ENCODE measurements at places on chromosomes 2 and 18.

DNA sequence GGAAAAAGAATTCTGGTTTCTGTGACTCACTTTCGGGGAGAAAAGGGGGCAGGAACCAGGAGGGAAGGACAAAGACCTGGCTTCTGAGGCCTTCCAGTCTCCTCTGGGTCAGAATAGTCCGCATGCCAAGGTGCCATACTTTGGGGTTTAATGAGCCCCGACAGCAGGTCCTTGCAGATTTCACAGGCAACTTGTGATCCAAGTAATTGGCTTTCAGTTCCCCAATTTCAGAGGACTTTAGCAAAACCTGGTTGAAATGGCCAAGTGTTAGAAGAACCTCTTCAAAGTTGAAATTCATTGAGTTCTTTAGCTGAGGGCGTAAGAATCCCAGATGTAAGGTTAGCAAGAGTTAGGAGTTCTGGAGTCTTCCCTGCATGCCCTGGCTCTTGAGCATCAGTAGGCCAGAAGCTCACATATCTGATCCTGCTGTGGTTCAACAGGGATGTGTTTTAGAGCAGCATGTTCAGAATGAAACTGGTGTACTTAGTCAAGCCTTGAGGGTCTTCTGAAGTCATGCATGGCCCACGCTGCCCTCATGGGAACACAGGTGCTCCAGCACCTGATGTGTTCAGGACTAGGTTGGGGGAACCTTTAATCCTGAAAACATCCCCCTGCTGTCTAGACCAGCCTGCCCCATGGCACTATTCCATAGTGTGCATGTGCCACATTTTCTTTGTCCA lies 143.0 kb downstream of the NUP35 start:
- no peak for DNase-seq

DNA sequence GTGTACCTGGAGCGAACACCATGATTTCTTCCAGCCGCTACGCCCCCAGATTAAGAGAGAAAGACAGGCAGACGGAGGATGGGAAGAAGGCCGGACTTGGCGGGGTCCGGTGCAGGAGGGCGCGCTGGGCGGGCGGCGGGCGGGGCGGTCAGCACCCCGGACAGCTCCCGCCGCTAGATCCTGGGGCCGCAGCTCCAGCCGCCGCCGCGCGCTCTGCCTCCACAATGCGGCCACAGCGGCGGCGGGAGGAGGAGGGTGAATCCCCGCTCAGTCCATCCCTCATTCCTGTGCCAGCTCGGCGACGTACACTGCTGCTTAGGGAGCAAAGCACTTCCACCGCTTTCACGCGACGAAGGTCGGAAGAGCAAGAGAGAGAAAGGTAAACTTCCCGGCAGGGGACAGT lies at the start of gene AKAIN1:
TSS of gene AKAIN1 (minus strand) at position 226 of the 403 bp plus-strand sequence. CDS start at position 22, 204 bp downstream.
- no peak for DNase-seq

DNA sequence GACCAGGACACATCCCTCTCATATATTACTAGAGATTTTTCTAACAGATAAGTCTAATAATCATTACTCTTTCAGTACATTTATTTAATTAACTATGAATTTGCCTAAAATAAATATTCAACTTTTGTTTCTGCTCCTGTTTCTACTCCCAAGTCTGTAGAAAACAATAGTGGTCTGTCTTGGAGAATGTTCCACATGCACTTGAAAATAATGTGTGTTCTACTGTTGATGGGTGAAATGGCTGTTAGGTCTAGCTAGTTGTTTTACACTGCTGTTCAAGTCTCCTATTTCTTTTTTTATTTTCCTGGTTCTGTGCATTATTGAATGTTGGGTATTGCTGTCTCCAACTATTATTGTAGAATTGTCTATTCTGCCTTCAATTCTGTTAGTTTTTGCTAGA lies 47.2 kb downstream of the SPOPL start:
- DNase-seq: no peak

DNA sequence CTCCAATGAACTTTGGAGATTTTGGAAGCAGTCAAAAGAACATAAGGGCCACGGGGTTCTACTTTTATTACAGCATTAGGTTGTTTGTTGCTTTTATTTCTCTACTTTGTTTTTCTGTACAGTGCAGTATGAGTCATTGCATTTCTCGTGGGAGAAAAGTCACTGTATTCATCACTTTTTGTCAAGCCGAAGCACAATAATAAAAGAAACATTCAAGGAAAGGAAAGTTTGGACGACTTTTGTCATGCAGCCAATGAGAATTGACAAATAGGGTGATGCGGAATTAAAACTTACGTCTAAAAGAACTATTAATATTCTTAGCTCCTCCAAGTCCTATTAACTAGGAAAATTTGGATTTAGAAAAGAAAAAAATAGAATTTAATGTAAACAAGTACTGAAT lies 209.9 kb downstream of the TMEM182 start:
- DNase-seq: no peak

GRCh38 chr2:120439637-120440384 lies 93.9 kb downstream of the INHBB start:
- DNase-seq: no peak

DNA sequence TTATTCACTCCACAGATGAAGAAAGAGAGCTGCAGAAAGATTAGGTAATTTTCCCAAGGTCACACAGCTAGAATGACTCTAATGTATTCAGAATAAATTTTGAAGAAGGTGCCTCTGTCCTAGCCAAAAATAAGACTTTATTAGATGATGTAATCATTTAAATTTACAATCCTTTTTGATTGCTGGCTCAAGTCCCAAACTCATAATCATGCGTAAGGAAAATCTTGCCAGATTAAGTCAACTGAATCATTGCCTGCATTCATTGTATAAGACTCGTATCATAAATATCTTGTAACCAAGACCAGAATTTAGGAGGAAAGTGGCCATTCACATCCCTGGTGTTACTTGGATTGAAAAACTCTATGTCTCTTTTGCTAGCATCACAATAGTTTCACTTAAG lies 53.1 kb upstream of the STK39 start:
- no peak for DNase-seq

DNA sequence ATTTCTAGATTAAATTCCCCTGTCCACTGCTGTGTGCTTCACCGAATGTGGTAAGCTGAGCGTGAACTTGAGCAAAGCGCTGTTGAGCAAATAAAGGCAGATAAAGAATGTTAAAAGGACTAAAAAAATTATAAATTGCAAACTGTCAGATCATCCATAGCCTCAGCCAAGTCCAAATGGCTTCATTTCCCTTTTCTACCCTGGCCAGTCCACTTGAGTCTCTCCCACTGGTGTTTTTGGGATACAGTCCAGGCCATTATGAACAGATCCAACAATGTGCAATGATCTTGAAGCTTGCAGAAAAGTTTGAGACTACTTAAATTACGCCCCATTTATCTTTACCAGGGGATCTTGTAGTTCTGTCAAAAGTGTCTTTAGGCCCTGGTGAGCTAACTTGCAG lies 254.6 kb upstream of the PIK3C3 start:
- DNase-seq: no peak

DNA sequence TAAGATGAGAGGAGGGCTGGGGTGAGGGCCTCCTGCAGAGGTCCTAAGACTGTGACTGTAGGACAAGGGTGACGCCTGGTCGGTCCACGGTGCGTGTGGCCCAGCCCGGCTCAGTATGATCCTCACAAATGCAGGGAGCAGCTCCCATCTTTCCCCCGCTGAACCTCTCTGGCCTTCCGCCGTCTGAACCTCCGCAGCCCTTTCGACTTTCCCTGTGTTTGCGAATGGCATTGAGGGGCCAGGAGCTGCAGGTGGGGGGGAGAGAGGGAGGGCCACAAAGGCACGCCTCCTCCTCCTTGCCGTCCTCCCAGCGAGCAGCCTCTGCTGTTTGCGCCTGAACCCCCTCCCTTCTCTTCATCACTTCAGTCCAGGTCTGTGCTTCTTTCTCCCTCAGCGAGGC lies 68.6 kb upstream of the PXDN start:
- DNase-seq: no peak

DNA sequence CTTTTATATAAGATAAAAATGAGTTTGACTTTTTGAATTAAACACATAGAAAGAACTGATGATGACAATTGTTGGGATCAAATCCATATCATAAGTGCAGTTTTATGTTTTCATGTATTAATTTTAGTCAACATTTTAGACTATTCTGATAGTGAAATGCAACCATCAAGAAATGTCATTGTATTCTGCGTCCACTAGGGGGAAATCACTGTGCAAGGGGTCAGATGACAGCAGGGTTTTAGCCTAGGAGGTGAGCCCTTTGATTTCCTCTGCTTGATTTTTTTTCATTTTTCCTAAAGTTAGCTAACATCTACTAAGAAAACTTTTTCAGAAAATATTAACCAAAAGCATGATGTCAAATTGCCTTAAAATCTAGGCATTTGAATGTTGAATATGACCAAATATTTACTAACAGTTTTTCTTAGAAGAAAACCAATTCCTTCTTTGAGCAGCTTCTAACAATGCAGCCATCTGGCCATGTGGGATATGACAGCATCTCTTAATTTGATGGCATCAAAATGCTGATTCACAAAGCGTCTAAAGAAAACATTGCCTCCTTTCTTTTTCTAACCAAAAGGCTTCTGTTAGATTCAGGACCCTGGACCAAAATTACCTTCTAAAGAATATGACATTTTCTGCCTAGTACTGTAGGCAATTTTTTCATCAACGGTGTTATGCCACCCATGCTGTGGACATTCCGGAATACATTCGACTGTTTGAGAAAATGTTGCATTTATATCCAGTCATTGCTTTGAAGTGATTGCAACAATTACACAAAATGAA lies 141.5 kb downstream of the SPHKAP start:
- no peak for DNase-seq

DNA sequence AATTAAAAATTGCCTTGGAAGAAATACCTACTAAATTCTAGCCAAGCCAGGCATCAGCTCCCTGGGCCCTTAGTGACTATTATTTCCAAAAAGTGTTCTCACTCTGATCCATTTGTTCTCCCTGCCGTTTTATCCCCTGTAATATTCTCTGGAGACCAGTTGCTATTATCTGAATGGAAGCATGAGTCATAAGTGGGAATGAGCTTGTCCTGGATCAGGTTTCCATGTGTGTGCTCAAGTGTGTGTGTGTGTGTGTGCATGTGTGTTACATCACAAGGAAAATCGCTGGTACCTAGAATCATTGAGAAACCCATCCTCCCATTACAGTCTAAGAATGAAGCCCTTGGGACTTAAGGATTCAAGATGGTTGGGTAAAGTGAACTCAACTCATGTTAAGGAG lies 130.3 kb upstream of the CXCR4 start:
- DNase-seq: no peak

GRCh38 chr2:29130295-29130694 lies 15.1 kb downstream of the CLIP4 start:
- DNase-seq: no peak

DNA sequence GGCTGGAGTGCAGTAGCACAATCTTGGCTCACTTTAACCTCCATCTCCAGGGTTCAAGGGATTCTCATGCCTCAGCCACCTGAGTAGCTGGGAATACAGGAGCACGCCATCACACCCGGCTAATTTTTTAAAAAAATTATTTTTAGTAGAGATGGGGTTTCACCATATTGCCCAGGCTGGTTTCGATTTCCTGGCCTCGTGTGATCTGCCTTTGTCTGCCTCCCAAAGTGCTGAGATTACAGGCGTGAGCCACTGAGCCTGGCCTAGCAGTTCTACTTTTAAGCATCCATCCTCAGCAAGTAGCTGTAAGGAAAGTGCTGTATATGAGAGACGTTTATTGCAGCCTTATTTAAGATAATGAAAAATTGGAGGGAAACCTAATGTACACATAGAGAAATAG lies 79.7 kb downstream of the ZDBF2 start:
- DNase-seq: no peak

DNA sequence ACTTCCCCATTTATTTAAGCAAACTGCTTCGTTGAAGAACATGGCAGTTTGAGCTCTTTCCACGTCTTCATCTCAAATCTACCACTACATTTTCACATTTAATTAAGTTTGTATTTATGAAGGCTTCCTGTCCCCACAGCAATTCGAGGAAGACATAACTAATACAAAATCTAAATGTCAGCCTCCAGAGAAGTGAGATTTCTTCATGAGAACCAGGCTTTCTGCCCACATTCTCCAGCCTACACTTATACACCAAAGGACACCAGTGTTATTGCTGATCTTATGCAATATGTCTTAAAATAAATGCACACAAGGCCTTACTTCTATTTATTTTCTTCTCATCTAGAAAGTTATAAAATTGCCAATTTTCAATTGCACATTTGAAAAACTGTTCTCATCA lies 1209.3 kb upstream of the FAM98A start:
- DNase-seq: no peak

- DNase-seq: no peak
These were observed 367.4 kb upstream of the GULP1 start for GRCh38 chr2:187924293-187924692.

DNA sequence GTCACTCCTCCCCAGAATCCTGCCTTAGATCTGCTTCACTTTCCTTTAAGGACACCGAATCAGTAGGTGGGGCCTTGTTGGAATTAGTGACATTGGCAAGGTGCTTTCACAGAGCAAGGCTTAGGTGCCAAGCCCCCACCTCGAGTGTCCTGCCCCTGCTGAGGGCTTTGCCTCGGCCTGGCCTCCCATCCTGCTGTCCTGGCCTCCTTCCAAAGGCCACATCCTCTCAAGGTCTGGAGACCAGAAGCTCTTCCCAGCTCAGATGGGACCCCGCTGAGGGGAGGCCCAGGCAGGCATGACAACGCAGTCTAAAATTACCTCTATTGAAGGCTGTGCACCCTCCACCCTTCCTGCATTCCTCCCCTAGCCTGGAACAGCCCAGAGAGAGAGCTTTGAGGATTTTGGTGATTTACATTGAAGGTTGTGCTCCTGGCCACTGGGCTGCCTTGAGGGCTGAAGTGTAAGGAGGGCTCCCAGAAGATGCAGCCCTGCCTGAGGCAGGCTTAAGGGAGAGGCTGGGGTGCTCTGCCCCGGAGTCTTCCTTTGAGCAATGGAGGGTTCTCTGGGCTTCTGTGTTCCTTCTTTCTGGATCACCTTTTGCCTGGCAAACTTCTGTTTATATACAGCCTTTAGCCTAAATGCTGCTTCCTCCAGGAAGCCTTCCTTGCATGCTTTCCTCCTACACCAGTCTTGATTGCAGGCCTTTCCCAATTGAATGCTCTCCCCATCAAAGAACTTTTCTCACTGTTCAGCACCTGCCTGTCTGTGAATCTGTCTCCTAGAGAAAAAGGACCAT lies 154.4 kb downstream of the DDX1 start:
- no peak for DNase-seq

DNA sequence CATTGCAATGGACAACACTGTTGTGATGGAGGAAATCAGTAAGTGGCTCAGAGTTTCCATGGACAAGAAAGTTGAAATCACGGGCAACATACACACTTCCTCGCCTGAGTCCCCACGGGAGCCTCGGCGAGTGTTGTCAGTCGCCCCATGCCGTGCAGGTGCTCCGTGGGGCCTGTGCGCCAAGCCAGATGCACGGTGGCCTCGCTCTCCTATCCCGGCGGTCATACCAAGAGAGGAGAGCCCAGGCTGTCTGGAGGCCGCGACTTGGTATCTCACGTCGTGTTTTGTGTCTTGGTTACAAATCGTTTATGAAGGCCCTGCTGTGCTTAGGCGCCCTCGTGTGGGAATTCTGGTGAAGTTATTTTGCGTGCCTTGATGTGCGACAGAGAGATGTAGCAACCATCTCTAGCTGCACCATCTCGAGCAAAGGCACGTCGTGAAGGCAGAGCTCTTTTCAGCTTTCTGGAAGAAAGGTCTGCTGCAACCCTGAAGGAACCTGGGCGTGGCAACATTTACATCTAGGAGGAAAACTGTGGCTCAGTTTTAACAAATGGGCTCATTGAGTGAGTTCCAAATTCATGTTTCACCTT lies 21.8 kb downstream of the ATG4B start:
- DNase-seq: no peak

- DNase-seq: no peak
These were observed 29.5 kb downstream of the RMC1 start for GRCh38 chr18:23532848-23533247.

All from activated CD4-positive, CD25-positive, alpha-beta regulatory T cell treated with anti-CD3 and anti-CD28 coated beads, Interleukin-2, amount 50 U/mL, for 16 hours (primary cell).